ENCODE measurements at places on chromosomes 2 and 18. TPM values are rescaled to one million over a fixed set of nuclear protein-coding genes. Genes with fewer than 3 reads are reported as not detected.

DNA sequence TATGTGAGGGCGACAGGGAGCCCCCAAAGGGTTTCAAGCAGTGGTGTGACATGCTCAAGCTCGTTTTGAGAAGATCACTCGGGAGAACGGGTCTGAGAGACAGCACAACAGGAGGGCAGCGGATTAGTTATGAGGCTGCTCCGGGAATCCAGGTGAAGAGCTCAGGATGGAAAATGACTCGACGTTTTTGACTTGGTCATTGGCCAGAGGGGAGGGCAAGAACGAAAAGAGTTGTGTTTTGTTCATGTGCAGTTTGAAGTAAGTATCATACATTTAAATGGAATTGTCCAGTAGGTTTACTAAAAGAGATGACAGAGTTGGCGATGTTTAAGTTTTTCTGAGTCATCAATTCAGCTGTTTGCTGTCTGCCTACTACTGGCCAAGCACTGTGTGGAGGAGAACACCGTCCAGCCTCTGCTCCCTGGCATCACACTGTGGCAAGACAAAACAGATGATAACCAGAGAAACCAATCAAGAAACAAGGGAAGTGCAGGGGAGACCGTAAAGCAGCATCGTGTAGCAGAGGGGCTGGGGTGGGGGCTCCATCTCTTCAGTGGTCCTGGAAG lies 25.3 kb upstream of the ANXA4 start:
- no peak for DNase-seq

The SGPP2 gene
- total RNA-seq, result not detected

The VWA3B gene
- total RNA-seq, result not detected

DNA sequence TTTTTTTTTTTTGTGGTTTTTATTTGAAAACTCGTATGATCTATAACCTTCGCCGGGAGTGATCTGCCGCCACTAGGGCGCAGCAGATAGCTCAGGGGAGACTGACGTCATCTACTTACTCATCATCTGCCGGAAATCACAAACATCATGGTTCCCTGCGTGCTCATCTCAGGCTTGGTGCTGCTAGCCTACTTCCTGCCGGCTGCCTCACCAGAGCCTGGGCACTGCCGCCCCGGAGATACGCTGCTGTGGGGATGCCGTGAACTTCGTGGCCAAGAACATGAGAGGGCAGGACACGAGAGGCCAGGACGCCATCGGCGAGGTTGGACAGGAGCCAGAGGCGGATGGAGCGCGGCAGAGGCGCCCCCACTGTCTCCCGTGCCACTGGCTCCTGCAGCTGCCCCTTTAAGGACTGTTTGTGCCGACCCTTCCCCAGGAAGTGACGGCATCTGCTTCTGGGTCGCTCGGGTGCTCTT lies 68.8 kb downstream of the DOK6 start:
- DNase-seq, result peak; percentile 59

DNA sequence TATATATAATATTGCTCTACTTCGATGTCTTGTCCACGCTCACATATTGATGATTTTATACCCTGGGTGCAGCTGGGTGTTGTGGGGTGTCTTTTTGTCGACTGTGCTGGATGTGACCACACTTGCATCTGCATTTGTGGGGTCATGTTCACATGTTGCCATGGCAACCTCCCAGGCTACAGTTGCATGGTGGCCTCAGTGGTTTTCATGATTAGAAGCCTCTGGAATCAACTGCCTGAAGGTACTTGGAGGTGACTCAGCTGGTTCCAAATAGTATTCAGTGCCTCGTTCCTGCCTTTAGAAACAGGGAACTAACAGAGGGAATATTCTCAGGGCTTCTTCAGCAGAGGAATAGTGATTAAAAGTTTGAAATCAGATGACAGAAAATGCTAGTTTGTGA lies 166.3 kb upstream of the NYAP2 start:
- no peak for DNase-seq
